ENCODE measurements at places on chromosomes 1 and 21. TPM values are rescaled to one million over a fixed set of nuclear protein-coding genes. Genes with fewer than 3 reads are reported as not detected.

The PCAT6 gene
- total RNA-seq = 4.9 TPM

The KCNE2 gene
- not detected for total RNA-seq

The FPGT gene
- 9.1 TPM for total RNA-seq

The GFI1 gene
- not detected for total RNA-seq

The ADCY10 gene
- total RNA-seq = under 0.01 TPM

The SLC37A1 gene
- 1.1 TPM for total RNA-seq

The TRIM67 gene
- total RNA-seq = not detected

The NUP210L gene
- total RNA-seq = not detected

The C1orf185 gene
- not detected for total RNA-seq

The CD164L2 gene
- not detected for total RNA-seq

The ATAD3A gene
- total RNA-seq = 35.4 TPM

The RNU1-3 gene
- total RNA-seq = not detected

The TXNIP gene
- total RNA-seq = 306 TPM

The OR11L1 gene
- total RNA-seq = not detected

The LIN28A gene
- not detected for total RNA-seq
